ENCODE measurements at places on chromosomes 1 and 21. TPM values are rescaled to one million over a fixed set of nuclear protein-coding genes. Genes with fewer than 3 reads are reported as not detected.

ANGPTL3 gene
- total RNA-seq = 0.12 TPM

SERTAD4 gene
- 25.7 TPM for total RNA-seq

CDK18 gene
- total RNA-seq = 2.6 TPM

AMY1B gene
- not detected for total RNA-seq

JAM2 gene
- 14.7 TPM for total RNA-seq

Data from hair follicle dermal papilla cell (primary cell).